ENCODE measurements at places on chromosomes 11 and 22.

DNA sequence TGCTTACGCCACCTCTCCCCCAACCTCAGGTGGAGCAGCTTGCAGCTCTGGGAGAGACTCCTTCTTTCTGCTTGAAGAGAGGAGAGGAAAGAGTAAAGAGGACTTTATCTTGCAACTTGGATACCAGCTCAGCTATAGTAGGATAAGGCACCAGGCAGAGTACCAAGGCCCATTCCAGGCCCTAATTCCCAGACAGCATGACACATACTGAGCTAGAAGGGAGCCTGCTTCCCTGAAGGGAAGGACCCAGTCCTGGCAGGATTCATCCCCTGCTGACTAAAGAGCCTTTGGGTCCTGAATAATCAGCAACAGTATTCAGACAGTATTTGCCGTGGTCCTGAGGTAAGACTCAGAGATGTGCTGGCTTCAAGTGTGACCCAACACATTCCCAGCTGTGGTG, 41.4 kb downstream of the PPME1 start:
- no peak for DNase-seq

DNA sequence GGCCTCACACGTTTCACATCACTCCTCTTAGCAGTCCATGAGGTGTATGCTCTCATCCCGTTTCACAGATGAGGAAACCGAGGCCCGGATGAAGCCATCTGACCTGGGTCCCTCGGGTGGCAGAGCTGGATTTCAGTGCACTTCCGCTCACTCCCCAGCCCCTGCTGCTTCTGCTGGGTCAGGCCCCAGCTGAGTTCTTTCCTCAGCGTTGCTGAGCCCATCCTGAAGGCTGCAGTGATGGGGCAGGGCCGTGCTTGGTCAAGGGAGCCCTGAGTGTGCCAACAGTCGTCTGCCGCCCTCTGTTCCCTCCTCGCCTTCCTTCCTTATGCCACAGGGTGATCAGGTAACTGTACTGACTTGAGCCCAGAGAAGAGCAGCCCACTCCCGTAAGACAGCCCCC, 12.1 kb downstream of the TRMU start:
- no peak for DNase-seq

DNA sequence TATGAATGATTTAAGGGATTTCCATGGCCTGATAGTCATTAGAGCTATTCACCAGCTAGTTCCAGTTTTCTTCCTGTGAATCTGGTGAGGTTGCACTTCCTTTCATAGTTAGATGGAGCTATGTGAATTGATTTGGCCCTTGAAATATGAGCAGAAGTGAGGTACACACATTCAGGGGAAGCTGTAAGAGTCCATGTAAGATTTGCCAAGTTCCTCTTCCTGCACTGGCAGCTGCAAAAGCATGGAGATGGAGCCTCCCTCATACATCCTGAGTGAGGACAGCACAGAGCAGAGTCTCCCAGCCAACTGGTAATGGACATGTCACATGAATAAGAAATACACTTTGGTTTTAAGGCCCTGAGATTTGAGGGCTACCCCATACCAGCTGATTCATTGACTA, 111.7 kb downstream of the CD44 start:
- no peak for DNase-seq

DNA sequence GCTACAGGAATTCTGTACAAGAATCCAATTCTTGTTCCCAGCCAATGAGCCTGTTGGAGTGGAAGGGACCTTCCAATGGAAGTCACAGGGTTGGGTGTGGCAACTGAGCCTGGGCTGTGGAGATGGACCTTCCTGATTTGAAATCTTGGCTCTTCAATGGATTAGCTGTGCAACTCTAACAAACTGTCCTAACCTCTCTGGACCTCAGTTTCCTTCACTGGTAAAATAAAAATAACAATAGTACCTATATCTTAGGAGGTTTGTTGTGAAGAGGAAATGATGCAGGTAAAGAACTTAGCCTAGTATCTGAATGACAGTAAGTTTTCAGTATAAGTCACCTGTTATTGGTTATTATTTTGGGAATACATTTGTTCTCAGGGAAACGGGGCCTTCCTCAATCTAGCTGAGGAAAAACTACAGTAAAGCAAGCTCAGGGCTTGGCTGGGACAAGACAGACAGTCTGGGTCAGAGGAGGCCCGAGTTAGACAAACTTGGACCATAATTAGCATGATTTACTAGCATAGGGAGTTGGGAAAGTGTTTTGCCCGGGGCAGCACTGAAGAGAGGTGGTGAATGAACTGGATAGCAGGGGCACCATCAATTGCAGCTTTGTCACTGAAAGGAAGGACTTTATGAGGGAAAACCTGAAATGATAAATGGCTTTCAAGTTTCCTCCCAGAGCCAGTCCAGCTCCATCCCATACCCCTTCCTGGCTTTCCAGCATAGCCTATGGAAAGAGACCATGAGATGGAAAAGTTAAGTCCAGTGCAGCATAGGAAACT, 13.7 kb downstream of the ELF5 start:
- DNase-seq: no peak

- DNase-seq: no peak
These were observed 110.8 kb downstream of the WNT7B start for GRCh38 chr22:45866126-45866645.

- no peak for DNase-seq
These were observed 12.1 kb upstream of the CHORDC1 start for GRCh38 chr11:90234977-90235376.

GRCh38 chr11:12725863-12726682, 51.9 kb downstream of the TEAD1 start:
- DNase-seq: no peak

DNA sequence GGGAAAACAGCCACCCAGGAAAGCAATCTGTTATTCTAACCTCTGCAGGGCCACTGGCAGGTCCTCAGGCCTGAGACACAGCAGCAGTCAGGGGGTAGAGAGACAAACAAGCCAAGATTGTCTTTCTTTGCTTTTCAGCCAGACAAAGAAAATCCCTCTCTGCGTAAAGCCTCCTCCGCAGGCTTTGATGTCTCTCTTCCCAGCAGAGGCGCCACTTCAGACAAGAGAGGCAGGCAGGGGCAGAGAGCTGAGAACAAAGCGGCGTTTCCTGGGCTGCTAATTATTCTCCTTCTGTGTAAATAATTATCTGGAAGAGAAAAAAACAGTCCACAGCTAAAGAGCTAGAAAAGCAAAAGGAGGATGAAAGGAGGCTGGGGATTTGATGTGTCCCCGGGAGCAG, 102.7 kb upstream of the SEZ6L start:
- no peak for DNase-seq

GRCh38 chr11:116895048-116895757, 57.8 kb upstream of the APOA1 start:
- DNase-seq: no peak

DNA sequence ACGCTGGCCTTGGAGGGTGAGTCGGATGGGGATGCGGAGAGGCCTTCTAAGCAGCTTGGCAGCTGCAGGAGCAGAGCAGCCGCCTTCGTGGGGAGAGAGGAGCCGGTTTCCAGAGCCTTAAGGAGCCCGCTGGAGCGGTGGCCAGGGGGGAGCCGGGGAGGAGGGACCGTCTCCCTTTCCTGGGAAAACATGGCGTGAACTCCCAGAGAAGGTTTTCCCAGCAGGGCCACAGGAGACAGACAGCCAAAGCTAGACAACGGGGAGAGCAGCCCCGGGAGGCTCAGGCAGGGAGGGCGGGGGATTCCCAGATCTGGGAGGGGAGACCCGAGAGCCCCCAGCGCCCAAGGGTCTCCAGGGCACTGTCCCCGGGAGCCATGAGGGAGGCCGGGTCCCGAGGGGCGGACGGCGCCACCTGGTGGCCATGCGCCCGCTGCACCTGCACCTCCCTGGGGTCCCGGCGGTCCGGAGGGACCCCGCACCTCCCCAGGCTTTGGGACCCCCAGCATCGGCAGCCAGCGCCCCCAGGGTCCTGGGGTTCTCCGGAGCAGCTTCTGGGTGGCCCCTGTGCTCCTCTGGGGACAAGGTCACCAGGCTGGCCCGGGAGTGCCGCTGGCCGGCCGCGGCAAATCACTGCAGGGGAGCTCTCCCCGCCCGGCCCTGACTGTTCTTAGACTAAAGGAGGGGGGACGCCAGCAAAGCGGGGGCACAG, 2.4 kb upstream of the SYT8 start:
- peak; percentile 67 for DNase-seq

GRCh38 chr11:30358536-30358935, 35.6 kb downstream of the ARL14EP start:
- DNase-seq: no peak

DNA sequence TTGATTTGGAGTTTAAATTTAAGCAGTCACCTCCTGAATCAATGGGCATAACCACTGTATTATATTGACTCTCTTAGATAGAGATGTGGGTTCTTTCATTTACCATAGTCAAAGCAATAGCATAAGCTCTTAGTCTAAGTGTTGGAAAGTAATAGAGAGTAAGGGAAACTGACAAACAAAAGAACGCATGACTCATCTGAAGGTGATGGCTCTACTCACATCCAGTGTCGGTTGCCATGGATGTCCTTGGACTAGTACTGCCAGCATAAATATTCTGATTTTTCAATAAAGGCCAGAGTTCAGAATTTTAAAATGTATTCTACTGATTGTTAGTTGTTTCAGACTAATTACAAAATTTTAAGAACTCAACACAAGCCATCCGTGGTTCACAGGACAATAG, 444.9 kb upstream of the DDI1 start:
- DNase-seq: no peak

- DNase-seq: no peak
These were observed 1.1 kb downstream of the ZBTB44 start for GRCh38 chr11:130313383-130314183.

GRCh38 chr11:19730373-19730772, 17.7 kb downstream of the NAV2 start:
- DNase-seq: no peak

- no peak for DNase-seq
These were observed 1.1 kb upstream of the PPFIBP2 start for GRCh38 chr11:7512525-7513233.

GRCh38 chr11:119904531-119905035, 175.6 kb upstream of the NECTIN1 start:
- no peak for DNase-seq

DNA sequence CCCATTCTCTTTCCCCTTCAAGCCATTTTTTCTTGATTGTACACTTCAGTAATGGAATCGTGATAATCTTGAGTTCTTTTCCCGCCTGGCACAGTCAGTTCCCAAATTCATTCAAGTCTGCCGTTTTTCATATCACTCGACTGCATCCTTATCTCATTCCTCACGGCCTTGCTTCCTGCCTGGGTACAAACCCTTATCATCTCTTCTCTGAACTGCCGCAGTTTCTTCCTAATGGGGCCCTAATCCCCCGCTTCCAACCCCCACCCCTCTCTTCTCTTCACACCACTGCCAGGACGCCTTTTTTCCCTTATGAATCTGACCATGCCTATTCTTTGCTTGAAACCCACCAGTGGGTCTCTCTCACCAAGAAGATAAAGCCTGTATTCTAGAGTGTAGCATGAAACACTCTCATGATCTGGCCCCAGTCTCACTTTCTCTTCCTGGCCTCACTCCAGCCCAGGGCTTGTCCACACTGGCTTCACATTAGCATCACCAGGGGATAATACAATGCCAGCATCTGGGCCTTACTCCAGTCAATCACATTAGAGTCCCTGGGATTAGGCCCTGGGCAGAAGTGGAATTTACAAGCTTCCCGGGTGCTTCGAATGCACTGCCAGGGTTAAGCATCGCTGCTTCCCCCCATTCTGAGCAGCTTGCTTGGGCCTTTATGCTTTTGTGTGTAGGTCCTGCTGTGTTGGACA, 102.1 kb downstream of the FBXO7 start:
- DNase-seq: no peak

GRCh38 chr22:20979940-20980453, 2.1 kb upstream of the LZTR1 start:
- DNase-seq: no peak

GRCh38 chr11:26443617-26444016, 111.7 kb downstream of the ANO3 start:
- no peak for DNase-seq

GRCh38 chr11:72812604-72812966, 1.6 kb upstream of the ATG16L2 start:
- DNase-seq: no peak

DNA sequence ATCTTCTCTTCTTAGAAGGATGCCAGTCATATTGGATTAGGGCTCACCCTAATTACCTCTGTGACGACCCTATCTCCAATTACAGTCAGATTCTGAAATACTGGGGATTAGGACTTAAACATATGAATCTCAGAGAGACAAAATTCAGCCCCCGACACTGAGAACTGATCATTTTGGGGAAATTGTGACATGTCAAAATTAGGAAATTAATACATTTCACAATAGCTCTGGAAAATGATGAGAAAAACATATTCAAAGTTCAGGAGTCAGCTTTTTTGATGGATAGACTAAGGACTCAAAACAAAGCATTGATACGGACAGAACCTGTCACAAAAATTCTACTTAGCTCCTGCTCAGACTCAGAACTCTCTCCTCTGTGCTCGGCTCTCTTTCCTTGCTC, 40.8 kb downstream of the COMMD9 start:
- DNase-seq: no peak

- no peak for DNase-seq
These were observed 323.4 kb downstream of the RAB38 start for GRCh38 chr11:87851827-87852226.

DNA sequence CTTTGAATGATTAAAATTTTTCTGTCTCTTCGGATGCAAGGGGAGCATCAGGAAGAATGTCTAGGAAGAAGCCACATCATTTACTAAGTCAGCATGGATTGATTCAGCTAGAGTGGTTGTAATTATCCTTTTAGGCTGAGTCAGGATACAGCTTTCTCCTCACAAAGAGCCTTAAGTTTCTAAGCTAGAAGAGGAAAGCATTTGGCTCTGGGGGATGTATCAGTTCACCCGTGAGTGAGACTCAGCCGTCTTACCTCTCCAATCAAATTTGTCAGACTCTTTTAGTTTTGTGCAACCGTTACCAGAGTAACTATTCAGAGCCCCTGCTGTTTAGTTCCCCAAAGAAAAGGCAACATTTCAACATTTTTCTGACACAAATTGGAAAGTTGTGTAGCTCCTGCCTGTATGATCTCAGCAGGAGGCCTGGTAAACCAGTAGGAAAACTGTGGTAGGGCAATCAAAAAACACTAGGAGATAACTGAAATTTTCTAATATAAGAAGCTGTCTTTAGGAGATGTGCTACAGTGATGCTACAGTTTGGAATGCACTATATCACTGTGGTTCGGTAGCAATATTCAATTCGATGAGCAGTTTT, 432.4 kb upstream of the LUZP2 start:
- no peak for DNase-seq

DNA sequence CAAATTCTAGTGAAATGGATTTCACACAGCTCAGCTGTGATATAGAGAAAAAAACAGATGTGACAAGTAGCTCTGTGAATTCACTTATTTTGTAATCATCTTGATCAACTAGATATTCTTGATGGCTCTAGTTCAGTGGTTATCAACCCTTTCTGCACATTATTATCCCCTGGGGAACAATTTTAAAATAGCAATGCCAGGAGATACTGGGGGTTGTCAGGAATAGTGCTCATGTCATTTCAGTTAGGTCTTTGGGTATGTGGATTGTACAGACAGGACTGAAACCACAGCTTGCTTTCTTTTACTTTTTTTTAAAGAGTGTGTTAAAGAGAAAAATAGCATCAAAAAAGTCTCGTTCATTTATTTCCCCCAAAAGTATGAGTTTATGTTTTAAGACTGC, 269.0 kb upstream of the PDGFD start:
- DNase-seq: no peak

All from activated CD8-positive, alpha-beta memory T cell treated with anti-CD3 and anti-CD28 coated beads for 1 hour (primary cell).